ENCODE measurements at places on chromosomes 1 and 21. TPM values are rescaled to one million over a fixed set of nuclear protein-coding genes. Genes with fewer than 3 reads are reported as not detected.

Gene AUNIP
- polyA plus RNA-seq = 3.9 TPM

Gene KLHDC8A
- 56.8 TPM for polyA plus RNA-seq

Gene RXFP4
- polyA plus RNA-seq = not detected

Gene NR1I3
- 4.2 TPM for polyA plus RNA-seq

Gene RCSD1
- polyA plus RNA-seq = 14.4 TPM

Measured in spinal cord (tissue), 10 donors.